ENCODE measurements at places on chromosomes 7 and 10. TPM values are rescaled to one million over a fixed set of nuclear protein-coding genes. Genes with fewer than 3 reads are reported as not detected.

The SPDYE1 gene
- not detected for polyA plus RNA-seq

The OR2A7 gene
- not detected for polyA plus RNA-seq

The UTF1 gene
- polyA plus RNA-seq: not detected

The RBM20 gene
- polyA plus RNA-seq: 0.58 TPM

The GNG11 gene
- 0.16 TPM for polyA plus RNA-seq

The IGFBP3 gene
- 1.6 TPM for polyA plus RNA-seq

The SLC12A9 gene
- polyA plus RNA-seq: 29.0 TPM

The FEZF1 gene
- polyA plus RNA-seq: 1.1 TPM

The SNCG gene
- polyA plus RNA-seq: 4.1 TPM

The UBE2D1 gene
- 68.6 TPM for polyA plus RNA-seq

The PNLIPRP3 gene
- not detected for polyA plus RNA-seq

The HOXA3 gene
- polyA plus RNA-seq: not detected

The MPP7 gene
- polyA plus RNA-seq: 6.1 TPM

The TSPAN12 gene
- polyA plus RNA-seq: 2.2 TPM

The CYP2C8 gene
- polyA plus RNA-seq: 5.1 TPM

The HMX2 gene
- not detected for polyA plus RNA-seq

The MBL2 gene
- polyA plus RNA-seq: not detected

The HMX3 gene
- not detected for polyA plus RNA-seq

The LIPJ gene
- 0.15 TPM for polyA plus RNA-seq

The CAMK2B gene
- 67.3 TPM for polyA plus RNA-seq

The ARMC3 gene
- not detected for polyA plus RNA-seq

The PDE6C gene
- polyA plus RNA-seq: not detected

The CCT6A gene
- polyA plus RNA-seq: 268 TPM

The TWNK gene
- polyA plus RNA-seq: 4.2 TPM

The SUMF2 gene
- 69.3 TPM for polyA plus RNA-seq

The CNPY1 gene
- 4.2 TPM for polyA plus RNA-seq

The MOGAT3 gene
- not detected for polyA plus RNA-seq

The SRRM3 gene
- polyA plus RNA-seq: 34.9 TPM

The CPED1 gene
- not detected for polyA plus RNA-seq

The FZD8 gene
- polyA plus RNA-seq: 1.9 TPM

The GIMAP1 gene
- polyA plus RNA-seq: not detected

The ASB10 gene
- polyA plus RNA-seq: not detected

The AKR1C4 gene
- not detected for polyA plus RNA-seq

The IL15RA gene
- polyA plus RNA-seq: not detected

All from neural cell (in vitro differentiated cells).